ENCODE measurements at places on chromosomes 13 and 19. TPM values are rescaled to one million over a fixed set of nuclear protein-coding genes. Genes with fewer than 3 reads are reported as not detected.

ZNF730 gene
- 0.33 TPM for total RNA-seq

DAND5 gene
- total RNA-seq: 0.19 TPM

ZNF805 gene
- 19.2 TPM for total RNA-seq

CLIP3 gene
- 73.3 TPM for total RNA-seq

LRRC25 gene
- 5.8 TPM for total RNA-seq

S1PR4 gene
- total RNA-seq: 5.5 TPM

PAK4 gene
- total RNA-seq: 18.4 TPM

CALR3 gene
- total RNA-seq: not detected

FFAR2 gene
- 1.7 TPM for total RNA-seq

- DNase-seq: no peak
Measured at GRCh38 chr19:27759896-27760295, 1453.1 kb downstream of the UQCRFS1 start.

- no peak for DNase-seq
Measured at GRCh38 chr13:44040070-44040817, 160.5 kb downstream of the LACC1 start.

- no peak for DNase-seq
Measured at GRCh38 chr19:4453232-4454179, 4.1 kb downstream of the UBXN6 start.

DNA sequence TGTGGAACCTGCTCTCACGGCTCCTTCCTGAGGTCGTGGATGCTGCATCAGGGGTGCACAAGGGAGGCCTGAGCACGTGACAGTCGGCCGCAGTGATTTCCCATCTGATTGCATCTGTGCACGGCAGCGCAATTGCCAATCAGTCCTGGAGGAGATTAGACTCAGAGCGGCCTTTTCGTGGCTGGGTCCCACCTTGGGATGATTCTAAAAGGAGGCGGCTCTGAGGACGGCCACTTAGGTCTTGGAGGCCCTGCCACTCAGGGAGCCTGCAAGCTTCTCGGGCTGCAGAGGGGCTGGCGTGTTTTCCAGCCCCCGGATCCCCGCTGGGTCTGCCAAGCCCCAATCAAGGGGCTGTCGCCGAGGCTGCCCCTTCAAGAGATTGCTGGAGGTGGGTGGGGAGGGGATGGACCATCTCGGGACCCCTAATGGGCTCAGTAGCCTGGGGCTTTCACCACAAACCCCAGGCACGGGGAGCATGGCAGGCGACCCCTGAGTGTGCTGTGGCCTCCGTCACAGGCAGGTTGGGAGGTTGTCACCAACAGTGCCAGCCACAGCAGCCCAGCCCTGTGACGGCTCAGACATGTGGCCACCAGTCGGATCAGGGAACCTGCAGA is 51.6 kb downstream of the SOX1 start:
- no peak for DNase-seq

GRCh38 chr13:41159174-41159573 is 26.6 kb upstream of the KBTBD6 start:
- no peak for DNase-seq

- no peak for DNase-seq
Measured at GRCh38 chr13:98681049-98681448, 71.4 kb downstream of the SLC15A1 start.

GRCh38 chr13:34805347-34805746 is 136.7 kb upstream of the NBEA start:
- no peak for DNase-seq

DNA sequence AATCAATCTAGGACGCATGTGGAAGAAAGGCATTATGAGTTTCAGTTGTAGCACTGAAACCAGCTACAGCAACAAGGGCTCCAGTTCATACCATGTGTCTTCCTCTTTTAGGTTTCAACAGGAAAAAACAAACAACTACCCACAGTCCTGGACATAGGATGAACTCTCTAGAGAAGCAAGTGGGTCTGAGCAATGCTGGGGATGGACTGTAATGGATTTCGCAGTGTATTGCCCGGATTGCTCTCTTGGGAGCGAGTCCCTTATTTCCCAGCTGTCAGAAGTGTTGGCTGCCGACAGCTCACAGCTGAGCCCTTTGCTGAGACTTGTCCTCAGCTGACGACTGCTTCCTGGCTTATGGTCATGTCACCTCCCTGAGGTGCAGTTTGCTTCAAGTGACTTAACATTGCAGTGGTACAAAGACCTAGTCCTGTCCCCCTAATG is 12.1 kb upstream of the MYCBP2 start:
- no peak for DNase-seq

DNA sequence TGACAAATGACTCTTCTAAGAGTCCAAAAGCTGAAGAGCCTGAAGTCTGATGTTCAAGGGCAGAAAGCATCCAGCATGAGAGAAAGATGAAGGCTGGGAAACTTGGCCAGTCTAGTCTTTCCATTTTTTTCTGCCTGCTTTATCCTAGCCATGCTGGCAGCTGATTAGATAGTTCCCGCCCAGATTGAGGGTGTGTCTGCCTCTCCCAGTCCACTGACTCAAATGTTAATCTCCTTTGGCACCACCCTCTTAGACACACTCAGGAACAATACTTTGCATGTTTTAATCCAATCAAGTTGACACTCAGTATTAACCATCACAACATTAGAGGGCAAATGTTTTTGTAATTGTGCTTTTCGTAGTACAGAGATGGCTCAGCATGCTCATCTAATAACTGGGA is 267.5 kb upstream of the KLHL1 start:
- DNase-seq: no peak

DNA sequence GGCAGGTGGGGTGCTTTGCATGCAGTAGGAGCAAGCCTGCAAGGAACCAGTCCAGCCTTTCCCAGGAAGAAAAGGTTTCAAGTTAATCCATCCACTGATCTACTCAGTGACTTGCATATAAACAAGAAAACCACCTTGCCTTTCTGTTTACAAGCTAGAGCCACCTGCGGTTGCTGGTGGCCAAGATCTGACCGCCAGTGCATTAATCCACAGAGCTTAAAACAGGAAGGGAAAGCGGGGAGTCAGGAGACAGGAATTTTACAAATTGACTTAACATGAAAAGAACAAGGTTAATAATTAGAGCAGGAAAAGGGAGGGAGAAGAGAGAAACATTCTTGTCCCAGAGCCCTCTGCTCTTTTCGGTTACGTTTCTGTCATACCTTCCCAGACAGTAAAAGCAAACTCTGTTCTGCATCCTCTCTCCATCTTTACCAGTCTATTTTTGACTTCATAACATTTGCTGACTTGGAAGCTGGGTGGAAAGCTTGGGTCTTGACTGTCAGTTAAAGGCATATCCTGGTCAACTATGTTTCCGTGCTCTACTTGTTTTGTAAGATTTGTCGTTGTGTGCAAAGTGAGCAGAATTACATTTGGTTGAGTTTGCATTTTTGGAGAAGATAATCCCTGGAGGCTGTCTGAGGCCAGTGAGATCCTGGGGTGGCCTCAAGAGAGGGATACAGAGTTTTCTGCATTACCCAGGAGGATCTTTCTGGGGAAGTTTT is 760.6 kb downstream of the EFNB2 start:
- DNase-seq: no peak

GRCh38 chr19:41327076-41327575 is 17.2 kb downstream of the CCDC97 start:
- DNase-seq: no peak

DNA sequence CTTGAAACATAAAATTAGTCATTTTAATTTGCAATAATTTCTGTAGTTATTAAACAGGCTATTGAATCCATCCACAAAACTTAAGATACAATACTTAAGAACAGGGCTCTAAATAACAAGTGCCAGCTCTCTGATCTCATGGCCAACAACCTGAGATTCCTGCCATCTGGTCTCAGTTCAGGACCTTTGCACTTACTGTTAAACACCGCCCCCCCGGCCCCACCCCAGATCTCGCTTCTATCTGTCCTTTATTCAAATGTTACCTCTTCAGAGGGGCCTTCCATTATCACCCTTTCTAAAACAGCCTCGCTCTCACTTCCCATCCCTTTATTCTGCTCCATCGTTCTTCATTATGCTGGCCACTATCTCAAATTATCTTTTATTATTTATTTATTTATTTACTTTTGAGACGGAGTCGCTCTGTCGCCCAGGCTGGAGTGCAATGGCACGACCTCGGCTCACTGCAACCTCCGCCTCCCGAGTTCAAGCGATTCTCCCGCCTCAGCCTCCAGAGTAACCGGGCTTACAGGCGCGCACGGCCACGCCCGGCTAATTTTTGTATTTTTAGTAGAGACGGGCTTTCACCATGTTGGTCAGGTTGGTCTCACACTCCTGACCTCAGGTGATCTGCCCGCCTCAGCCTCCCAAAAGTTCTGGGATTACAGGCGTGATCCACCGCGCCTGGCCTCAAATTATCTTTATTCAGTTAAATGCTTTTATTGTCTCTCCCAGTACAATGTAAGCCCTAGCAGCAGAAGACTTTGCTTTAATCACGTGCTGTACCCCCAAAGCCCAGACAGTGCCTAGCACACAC is 838 bp upstream of the SNRNP70 start:
- DNase-seq: no peak

DNA sequence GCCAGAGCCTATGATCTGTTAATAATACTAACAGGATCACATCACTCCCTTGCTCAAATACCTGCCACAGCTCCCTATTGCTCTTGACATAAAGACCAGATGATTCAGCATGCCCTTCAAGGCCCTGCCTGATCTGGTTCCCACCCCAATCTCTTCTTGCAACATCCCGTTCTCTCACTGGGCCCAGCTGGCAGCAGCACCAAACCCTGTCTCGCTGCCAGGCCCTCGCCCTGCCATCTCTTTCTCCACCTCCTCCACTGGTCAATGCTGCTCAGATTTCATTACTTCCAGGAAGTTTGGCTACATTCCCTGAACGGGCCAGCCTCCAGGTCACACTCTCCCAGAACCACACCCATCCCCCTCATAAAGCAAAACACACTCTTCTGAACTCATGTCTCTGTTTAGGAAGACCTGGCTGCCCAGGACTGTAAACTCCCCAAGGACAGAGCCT is 8.6 kb upstream of the BCAT2 start:
- peak; percentile 97 for DNase-seq

Data from esophagus muscularis mucosa (tissue), 4 donors.